Sigmoid colon (tissue), 7 donors: ENCODE measurements at places on chromosomes 7 and 10. TPM values are rescaled to one million over a fixed set of nuclear protein-coding genes. Genes with fewer than 3 reads are reported as not detected.

Gene SAP25
- 1.9 TPM for total RNA-seq

Gene NUTM2E
- total RNA-seq, result not detected

Gene ZNF467
- 9.4 TPM for total RNA-seq

Gene PLAU
- total RNA-seq, result 3.6 TPM

Gene HABP2
- total RNA-seq, result not detected

Gene KLF14
- total RNA-seq, result not detected

Gene SLC39A12
- total RNA-seq, result 0.14 TPM

Gene PEX1
- 25.0 TPM for total RNA-seq

Gene ABCB4
- 1.1 TPM for total RNA-seq

Gene DKK1
- 2.5 TPM for total RNA-seq

Gene CLCN1
- not detected for total RNA-seq

Gene BLNK
- 2.2 TPM for total RNA-seq

Gene NRCAM
- total RNA-seq, result 1.4 TPM

Gene C10orf120
- total RNA-seq, result not detected

Gene ZNF503
- 19.4 TPM for total RNA-seq

Gene DLX5
- 0.71 TPM for total RNA-seq

Gene HYAL4
- not detected for total RNA-seq

Gene PNLIPRP2
- total RNA-seq, result not detected

Gene ELFN1
- 0.36 TPM for total RNA-seq

Gene PAPOLB
- total RNA-seq, result 0.27 TPM

Gene RPEL1
- total RNA-seq, result not detected

Gene SCIN
- total RNA-seq, result 1.8 TPM

Gene C10orf62
- not detected for total RNA-seq

Gene TUBAL3
- not detected for total RNA-seq

Gene LAMB1
- 161 TPM for total RNA-seq

Gene MET
- total RNA-seq, result 20.3 TPM

Gene DYDC2
- not detected for total RNA-seq

Gene STEAP1B
- total RNA-seq, result 1.4 TPM

Gene ADAMTS14
- under 0.01 TPM for total RNA-seq

Gene TUBB8
- total RNA-seq, result not detected

Gene CAPZA2
- total RNA-seq, result 234 TPM

Gene C7orf33
- not detected for total RNA-seq

Gene ANK3
- 86.7 TPM for total RNA-seq

Gene COL17A1
- not detected for total RNA-seq
